AG09319 (cell line): ENCODE measurements at places on chromosomes 5 and 9.
A peak's percentile ranks its signal among the peaks of the same experiment; 100 is the strongest.

GRCh38 chr5:135559354-135559753 is 19.4 kb downstream of the CXCL14 start:
- no peak for DNase-seq

GRCh38 chr5:124979251-124979650 is 232.8 kb upstream of the ZNF608 start:
- DNase-seq, result no peak

DNA sequence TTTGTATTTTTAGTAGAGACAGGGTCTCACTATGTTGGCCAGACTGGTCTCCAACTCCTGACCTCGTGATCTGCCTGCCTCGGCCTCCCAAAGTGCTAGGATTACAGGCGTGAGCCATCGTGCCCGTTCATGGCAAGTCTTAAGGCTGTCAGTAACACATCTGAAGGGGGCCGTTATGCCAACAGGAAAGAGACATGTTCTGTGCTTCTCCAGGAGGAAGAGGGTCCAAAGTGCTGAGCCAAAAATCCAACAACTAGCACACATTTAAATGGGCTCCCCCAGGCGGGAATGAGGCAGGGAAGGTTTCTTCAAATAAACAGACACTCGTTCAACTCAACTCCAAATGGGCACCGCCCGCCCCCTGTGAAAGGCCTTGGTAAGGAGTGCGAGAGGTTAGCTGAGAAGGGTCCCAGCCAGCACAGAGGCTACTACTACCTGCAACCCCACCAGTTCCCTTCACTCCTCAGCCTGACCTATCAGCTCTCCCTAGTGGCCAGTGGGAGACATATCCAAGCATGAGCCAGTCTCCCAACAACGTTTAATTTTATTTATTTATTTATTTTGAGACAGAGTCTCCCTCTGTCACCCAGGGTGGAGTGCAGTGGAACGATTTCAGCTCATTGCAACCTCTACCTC is 84.1 kb upstream of the DMRT1 start:
- DNase-seq, result no peak

- DNase-seq, result no peak
These were observed 42.2 kb upstream of the RFX3 start for GRCh38 chr9:3567988-3568387.

- DNase-seq, result no peak
These were observed 4.7 kb upstream of the TNIP1 start for GRCh38 chr5:151085517-151086041.

DNA sequence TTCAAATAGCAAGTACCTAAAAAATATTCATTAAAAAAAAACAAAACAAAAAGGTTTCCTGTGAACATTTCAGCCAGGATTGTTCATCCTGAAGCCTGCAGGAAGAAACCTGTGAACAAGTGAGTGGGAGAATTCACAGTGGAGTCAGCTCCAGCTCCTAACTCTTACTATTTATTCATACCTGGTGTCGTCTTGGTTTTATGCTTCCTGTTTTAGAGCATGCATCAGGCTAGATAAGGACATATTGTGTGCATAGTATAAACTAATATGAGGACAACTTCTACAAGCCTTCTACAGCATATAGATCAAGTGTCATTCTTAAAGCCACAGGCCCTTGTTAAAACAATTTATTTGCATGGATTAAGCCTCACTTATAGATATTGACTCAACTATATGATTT is 169.9 kb downstream of the EFNA5 start:
- no peak for DNase-seq

- DNase-seq, result no peak
These were observed 11.3 kb downstream of the TMEM250 start for GRCh38 chr9:136107155-136107952.

DNA sequence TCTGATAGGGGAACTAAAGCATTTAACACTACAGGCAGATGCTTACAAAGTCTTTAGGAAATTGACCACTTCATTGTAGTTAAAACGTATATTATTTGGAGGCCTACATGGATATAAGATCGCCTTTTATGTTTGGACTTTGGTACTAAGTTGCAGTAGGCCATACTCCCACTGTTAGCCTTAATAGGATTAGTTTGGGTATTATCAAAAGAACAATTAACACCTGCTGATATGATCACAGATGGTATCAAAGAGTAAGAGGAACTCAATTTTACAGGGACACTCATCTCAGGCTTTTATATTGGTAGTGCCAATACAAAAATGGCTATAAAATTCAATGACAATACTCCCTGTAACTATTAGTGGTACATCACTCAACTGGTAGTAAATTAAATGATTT is 1183.0 kb downstream of the MAT2B start:
- no peak for DNase-seq

DNA sequence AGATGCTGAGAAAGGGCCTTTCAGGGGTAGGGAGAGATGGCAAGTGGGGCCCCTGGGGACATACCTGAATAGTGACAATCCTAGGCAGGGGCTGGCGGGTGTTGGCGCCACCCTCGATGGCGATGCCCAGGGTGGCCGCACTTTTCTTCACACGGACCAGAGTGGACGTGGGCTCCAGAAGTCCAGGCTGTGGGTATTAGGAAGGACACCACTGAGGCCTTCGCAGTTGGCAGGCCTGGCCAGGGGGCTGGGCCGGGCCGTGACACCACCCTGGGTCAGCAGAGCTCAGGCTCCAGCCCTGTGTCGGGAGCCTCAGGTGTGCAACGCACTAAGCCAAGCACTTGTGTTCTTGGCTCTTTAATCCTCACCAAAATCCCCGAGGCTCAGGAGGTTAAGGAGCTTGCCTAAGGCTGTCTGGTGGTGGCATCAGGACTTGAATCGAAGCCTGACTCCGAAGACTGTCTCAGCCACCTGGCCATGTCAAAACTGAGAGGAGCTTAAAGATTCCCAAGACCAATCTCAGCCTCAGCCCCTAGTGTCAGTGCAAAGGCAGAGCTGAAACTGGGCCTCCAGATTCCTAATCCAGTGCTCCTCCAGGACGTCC is 15.5 kb upstream of the AKNA start:
- DNase-seq, result no peak

GRCh38 chr9:89793124-89793495 is 188.3 kb downstream of the GADD45G start:
- DNase-seq, result no peak

- no peak for DNase-seq
These were observed 128.3 kb downstream of the YIPF5 start for GRCh38 chr5:144042156-144042555.

GRCh38 chr5:51678330-51678729 is 295.1 kb downstream of the ISL1 start:
- no peak for DNase-seq

- no peak for DNase-seq
These were observed 17.6 kb downstream of the TENT4A start for GRCh38 chr5:6730807-6731206.

DNA sequence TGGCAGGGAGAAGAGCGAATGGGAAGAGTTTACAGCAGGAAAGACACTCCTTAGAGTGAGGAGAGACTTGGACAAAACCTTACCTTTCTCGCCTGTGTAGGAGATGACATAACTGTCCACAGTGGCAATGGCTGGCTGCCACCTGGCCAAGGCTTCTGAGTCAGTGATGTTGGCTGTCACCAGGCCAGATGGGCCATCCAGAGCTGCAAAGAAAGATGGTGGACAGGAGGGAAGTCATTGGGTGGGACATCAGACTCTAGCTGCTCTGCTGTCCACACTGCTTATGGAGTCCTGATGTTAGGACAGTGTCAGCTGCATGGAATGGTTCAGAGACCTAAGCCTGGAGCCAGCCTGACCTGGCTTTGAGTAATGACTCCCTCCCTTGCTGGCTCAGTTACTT is 79.8 kb downstream of the TNC start:
- DNase-seq, result no peak

- no peak for DNase-seq
These were observed 56.1 kb downstream of the DOCK8 start for GRCh38 chr9:270657-271237.

- DNase-seq, result no peak
These were observed 128.5 kb downstream of the NR3C1 start for GRCh38 chr5:143274952-143275351.

DNA sequence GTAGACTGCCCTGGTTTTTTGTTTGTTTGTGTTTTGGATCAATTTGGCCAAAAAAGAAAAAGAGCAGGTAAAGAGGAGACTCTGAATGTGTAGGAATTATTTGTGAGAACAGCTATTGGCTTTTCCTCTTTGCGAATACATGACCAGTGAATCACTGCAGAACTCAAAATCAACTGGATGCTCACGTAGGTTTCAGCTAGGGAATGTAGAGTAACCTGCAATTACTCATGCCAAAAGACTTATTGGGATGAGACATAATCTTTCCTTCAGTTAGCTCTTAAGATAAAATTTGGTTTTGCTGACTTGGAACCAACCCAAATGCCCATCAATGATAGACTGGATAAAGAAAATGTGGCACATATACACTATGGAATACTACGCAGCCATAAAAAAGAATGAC is 348.0 kb downstream of the NPR3 start:
- DNase-seq, result no peak

DNA sequence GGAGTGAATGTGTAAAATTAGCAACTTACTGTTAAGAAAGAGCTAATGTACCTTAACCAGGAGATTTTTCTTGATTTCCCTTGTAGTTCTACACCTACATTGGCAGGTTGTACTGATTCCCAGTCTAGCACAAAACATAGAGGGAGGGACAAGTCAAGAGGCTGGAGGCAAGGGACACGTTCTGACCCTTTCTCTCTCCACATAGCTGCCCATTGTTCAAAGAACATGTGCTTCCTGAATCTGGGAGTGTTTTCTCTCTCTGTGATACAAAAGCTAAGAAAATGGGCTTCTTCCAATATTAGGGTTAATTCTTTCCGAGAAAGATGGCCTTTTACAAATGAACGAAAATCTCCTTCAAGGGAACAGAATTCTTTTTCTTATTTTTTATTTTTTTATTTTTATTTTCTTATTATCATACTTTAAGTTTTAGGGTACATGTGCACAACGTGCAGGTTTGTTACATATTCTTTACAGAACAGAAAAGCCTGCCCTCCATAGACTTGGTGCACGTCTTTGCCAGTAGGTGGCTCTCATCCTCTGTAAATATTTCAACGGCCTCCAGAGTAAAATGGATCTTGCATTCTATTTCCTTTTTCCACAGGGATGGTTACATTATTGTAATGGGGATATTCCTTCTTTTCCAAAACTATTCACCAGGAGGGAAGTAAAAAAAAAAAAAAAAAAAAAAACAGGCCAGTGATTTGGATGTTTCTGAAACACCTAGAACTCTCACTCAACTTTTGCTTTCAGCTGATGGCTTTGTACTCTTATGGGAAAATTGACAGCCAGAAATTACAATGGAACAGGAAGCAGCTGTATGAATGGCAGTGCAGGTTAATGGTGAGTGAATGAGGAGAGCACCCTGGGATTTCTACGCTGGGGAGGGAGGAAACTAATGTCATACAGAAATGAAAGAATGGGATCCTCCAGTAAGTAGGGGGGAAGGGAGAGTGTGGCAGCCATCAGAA is 13.1 kb upstream of the IFNA5 start:
- DNase-seq, result no peak

GRCh38 chr5:44884036-44884435 is 75.3 kb downstream of the MRPS30 start:
- no peak for DNase-seq

DNA sequence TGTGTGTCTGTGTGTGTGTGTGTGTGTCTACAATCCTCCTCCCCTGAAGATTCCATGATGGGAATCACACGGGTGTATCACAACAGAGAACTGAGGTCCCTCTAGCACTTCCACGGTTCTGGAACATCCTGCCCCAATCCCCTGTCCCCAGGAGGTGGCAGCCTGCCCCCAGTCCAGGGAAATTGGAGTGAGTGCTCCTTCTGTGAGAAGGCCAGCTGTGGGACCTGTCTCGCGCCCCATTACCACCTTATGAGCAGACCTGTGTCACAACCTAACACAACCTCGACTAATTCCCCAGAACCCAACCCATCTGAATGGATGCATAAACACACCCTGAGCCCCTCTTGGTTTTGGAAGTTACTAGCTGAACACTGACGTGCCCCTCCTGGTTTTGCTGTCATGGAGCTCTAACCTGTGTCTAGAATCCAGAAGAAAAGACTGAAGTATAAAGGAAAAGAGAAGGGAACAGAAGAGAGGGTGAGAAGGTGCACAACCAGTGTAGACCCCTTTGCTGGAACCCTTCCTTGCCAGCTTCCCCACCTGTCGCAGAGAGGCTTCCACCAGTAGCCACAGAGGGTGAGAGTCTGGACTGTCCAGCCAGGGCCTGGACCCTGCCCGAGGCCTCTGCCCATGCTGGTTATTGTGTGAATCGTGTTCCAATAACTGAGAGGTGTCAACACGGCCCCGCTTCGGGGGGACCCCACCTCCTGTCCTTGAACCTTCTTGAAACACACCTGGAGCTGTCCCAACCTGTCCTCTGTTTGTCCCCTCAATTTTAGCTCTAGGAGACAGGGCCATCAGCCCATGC is 3.4 kb downstream of the BTNL9 start:
- no peak for DNase-seq

DNA sequence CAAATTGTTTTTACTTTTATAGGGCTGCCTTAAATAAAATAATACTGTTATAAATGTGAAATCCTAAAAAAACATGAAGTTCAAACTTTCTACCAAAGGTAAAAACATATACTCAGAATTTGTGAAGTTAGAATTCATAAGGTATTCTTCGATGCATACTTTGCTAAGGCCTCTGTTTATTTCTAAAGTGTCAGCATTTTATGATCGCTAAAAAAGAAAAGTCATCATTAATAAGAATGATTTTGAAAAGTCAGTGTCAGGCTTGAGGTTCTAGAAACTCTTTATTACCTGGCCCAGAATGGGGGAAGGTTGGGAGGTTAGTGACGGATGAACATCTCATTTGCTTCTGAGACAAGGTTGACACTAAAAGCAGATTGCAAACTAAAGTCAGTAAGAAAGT is 26.2 kb upstream of the NADK2 start:
- DNase-seq, result no peak

GRCh38 chr9:107541523-107541922 is 52.0 kb upstream of the KLF4 start:
- DNase-seq, result no peak

- DNase-seq, result no peak
These were observed 82.8 kb upstream of the TLE1 start for GRCh38 chr9:81772144-81772543.

- DNase-seq, result no peak
These were observed 99.3 kb upstream of the NIPBL start for GRCh38 chr5:36777105-36777757.

DNA sequence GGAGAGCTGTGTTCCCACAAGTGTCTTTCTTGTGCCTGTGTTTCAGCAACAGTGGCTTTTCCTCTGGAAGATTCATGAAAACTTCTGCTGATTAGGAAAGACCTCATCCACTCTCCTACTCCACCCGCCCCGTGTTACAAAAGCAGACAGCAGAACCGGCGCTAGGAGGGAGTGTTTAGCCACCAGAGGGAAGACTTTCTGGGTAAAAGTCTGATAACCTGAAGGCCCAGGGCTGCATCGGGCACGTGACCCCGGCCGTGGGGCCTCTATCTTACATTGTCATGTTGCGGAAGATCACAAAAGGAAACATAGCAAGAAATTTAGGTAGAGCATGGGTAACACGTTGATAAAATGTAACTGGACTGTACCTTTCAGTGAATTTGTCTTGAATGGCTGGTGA is 32.0 kb upstream of the DMRT2 start:
- DNase-seq, result no peak

GRCh38 chr9:90631964-90632363 is 10.7 kb downstream of the DIRAS2 start:
- DNase-seq, result no peak

- DNase-seq, result no peak
These were observed 419.9 kb downstream of the PDE4D start for GRCh38 chr5:59473611-59474010.

- peak; percentile 37 for DNase-seq
These were observed 49.7 kb upstream of the LHFPL2 start for GRCh38 chr5:78698191-78698791.

- DNase-seq, result no peak
These were observed 189.2 kb downstream of the FSTL4 start for GRCh38 chr5:133423011-133423617.
